Ureter (tissue), 1 donor: ENCODE measurements at places on chromosomes 7 and 10. TPM values are rescaled to one million over a fixed set of nuclear protein-coding genes. Genes with fewer than 3 reads are reported as not detected.

DNA sequence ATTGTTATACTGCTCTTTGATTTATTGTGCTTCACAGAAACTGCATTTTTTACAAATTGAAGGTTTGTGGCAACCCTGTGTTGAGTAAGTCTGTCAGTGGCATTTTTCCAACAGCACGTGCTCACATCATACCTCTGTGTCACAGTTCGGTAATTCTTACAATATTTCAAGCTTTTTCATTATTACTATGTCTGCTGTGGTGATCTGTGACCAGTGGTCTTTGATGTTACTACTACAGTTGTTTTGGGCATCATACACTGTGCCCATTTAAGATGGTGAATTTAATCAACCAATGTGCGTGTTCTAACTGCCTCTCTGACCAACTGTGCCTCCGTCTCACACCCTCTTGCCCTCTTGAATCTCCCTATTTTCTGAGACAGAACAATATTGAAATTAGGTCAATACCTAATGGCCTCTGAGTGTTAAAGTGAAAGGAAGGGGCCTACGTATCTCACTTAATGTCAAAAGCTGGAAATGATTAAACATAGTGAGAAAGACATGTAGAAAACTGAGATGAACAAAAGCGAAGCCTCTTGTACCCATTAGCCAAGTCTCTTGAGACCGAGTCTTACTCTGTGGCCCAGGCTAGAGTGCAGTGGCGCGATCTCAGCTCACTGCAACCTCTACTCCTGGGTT, 20.2 kb upstream of the ASL start:
- no peak for DNase-seq

The FRMPD2 gene
- total RNA-seq, result 3.4 TPM

DNA sequence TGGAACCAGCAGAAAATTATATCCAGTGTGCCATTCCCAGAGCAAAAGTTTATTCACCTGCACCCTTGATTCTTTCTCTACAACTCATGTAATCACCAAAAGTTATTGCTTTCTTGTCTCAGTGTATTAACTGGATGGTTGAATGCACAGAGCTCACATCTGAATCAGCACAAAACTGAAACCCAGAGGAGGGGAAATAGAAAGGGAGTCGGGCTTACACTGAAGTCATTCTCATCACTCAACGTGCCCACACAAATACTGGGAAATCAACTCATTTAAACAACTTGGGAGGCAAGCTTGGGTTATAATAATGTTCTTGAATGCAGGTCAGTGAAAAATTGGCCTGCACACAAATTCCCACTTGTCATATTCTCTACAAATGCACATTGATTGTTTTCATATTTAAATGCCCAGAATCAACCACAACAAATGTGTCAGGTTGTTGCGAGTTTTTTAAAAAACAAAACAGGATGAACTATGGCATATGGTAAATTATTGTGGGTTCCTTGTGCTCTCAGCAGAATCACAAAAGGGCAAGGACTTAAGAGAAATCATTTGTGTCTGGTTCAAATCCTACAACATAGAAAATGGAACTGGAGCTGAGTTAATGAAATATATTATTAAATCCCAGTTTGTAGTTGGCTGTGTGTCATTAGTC, 125.9 kb upstream of the NOBOX start:
- no peak for DNase-seq

The ANKRD26 gene
- 8.6 TPM for total RNA-seq

DNA sequence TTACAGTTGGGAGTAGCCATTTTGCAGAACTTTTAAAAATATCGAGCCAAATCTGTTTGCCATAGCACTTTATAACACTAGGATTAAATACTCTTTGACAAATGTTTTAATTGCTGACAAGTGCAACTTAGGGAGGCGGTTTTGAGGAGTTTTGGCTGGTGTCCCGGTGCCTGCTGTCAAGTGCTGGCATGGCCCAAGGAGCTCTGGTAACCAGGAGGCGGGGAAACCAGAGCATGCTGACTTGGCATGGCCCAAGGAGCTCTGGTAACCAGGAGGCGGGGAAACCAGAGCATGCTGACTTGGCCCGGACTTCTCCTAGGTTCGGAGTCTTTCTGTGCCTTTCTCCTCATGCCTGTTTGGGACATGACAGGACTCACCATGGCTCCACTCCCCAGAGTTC, 30.8 kb upstream of the ZNF32 start:
- peak; percentile 74 for DNase-seq

DNA sequence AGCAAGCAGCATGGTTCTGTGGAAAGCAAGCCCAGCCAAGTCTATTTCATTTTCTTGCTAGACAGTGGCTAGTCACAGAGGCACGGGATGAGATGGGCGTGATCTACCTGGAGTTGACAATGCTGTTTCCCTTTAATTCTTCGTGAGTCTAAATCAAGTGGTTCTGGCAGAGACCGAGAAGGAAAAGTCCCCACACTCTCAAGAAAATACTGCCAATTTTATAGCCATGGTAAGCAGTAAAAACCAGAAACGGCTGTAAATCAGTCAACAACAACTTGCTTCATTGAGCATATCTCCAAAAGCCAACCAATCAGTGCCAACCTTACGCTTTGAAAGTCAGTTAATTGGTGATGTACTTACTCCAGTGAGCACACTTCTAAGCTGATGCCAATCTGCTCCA, 223.4 kb downstream of the SEC23IP start:
- no peak for DNase-seq

The ZNF783 gene
- 30.0 TPM for total RNA-seq

The GIMAP7 gene
- 24.5 TPM for total RNA-seq

GRCh38 chr7:124764847-124765400, 668 bp downstream of the GPR37 start:
- no peak for DNase-seq

The TAS2R41 gene
- not detected for total RNA-seq

The MACROH2A2 gene
- total RNA-seq, result 29.0 TPM

DNA sequence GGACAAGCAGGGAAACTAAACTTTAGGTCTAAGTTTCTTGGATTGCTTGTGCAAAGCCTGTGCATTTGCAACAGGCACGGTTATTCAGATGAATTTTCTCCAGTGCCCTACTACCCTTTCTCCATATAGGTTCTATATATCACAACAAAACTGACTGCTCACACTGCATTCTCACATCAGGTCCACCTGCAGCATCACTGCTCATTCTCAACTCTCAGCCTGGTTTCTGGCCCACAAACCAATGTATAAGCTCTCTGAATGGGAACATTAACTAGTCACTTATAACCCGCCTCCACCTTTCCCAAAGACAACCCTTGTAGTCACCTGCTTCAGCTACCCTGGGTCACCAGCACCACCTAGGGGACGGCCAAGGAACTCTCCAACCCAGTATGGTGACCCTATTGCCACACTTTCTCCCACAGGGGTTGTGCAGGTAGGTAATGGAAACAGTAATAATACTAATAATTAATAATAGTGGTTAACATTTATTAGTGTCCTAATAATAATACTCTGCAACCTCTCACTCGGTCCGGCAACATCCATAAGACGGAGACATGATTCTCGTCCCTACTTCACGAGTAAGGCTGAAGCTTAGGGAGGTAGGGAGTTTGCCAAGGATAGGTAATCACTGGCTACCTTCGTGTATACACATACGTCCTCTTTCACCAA, 97.3 kb downstream of the CLEC2L start:
- DNase-seq, result no peak

The FKBP9 gene
- 87.2 TPM for total RNA-seq

The EGFR gene
- total RNA-seq, result 144 TPM

The C10orf105 gene
- total RNA-seq, result 0.34 TPM

DNA sequence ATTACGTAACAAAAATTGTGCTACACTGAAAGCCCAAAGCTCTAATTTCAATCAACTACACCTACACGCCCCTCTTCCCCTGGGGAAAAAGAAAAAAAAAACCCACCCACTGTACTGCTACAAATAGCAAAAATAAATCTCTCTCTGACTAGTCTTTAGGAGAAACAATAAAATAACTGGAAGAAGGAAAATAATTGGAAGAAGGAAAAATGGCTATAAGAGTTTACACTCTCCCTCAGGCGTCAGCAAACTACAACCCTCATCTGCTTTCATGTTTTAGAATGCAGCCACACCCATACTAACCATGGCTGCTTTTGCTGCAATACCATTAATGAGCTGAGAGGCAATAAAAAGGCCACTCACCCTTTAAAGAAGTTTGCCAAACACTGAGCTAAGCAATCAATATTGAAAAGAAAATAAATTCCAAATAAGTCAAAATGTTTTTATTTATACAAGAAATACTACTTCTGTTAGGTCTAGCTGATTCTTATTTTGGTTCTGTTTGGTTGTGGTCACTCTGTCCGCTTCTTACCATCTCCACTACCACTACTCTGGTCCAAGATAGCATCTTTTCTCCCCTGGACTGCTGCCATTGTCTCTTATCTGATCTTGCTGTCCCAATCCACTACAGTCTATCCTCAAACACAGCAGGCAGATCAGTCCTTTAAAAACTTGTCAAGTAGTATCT, 3.8 kb downstream of the MINDY3 start:
- no peak for DNase-seq

GRCh38 chr10:102175415-102175814, 23.2 kb downstream of the NOLC1 start:
- DNase-seq, result no peak

DNA sequence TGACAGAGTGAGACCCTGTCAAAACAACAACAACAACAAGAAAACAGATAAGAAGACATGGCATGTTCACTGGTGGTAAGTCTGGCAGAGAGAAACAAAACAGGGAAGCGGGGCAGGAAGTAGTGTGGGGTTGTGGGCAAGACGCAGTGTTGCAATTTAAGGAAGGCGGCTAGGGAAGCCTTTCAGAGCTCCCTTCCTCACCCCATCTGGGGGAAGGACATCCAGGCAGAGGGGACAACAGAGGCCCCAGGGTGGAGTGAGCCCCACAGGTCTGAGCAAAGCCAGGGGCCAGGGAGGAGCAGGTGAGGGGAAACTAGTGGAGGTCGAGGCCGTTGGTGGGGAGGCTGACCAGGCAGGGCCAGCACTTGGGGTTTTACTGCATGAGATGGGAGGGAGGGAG, 16.8 kb downstream of the LAT2 start:
- no peak for DNase-seq

DNA sequence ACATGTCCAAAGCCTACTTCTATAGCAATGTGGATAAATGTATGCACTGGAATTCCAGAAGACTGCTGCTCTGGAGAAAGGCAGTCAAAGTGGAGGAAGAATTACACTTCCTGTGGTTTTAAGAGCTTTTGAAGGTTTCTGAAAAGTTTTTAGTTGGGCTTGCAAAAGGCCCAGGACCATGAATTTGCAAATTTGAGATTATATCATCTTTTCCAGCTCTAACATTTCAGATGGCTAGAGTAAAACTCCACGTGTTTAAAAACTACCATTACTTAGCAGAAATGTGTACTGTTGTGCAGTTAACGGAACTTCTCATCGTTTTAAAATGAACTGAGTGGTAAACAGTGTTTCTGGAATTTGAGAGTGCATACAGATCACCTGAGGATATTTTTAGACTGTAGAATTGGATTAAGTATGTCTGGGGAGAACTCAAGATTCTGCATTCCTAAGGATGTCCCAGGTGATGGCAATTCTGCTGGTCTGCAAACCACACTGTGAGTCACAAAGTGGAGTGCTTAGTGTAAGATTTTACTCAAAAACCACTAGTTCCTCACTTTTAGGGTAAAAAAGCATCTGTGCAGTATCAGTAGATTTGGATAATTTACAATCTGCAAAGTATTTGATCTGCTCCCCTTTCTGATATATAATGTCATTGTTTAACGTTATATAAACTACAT, 32.9 kb upstream of the CCDC71L start:
- DNase-seq, result no peak

- DNase-seq, result no peak
Measured at GRCh38 chr10:91043173-91043910, 122.5 kb upstream of the ANKRD1 start.

The MAGI2 gene
- total RNA-seq, result 25.3 TPM

DNA sequence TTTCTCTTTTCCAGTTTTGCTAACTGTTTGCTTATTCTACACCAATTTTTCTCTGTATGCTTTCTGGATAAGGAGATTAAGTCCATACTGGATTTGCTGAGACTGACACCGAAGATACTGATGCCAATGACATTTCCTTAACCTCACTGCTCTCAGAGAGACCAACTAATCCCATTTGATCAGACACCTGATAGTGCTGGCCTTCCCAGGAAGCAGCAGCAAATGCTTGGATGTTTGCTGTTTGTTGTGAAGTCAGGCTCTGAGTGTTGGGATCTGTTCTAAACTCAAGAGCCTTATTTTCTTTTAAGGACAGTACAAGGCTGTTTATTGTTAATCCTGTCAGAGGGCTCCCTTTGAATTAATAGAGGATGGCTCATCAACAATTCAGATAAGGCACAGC, 143.3 kb downstream of the ANK3 start:
- DNase-seq, result no peak

The FXYD4 gene
- total RNA-seq, result 13.8 TPM

- DNase-seq, result no peak
Measured at GRCh38 chr7:12670743-12671520, 16.5 kb upstream of the ARL4A start.

DNA sequence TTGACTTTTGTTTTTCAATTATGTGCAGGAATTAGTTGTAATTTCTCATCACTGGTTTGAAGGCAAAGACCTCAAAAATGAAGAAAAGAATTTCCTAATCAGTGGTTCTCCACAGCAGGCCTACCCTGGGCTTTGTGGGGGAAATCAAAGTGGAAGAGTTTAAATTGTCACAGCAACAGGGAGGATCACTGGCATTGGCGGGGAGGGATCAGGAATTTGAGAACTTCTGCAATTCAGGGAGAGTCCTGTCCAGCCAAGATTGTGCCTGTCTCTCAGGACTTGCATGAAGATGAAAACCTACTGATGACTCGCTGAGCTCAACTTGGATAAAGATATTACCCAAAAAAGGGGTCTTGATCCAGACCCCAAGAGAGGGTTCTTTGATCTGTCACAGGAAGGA, 70.1 kb downstream of the HACD1 start:
- no peak for DNase-seq

The BICC1 gene
- 13.5 TPM for total RNA-seq

The CLDN4 gene
- 244 TPM for total RNA-seq

- DNase-seq, result no peak
Measured at GRCh38 chr7:36182854-36183604, 30.0 kb downstream of the EEPD1 start.

GRCh38 chr10:87846023-87846422, 17.3 kb downstream of the KLLN start:
- DNase-seq, result no peak

GRCh38 chr7:18144166-18144565, 116.5 kb upstream of the PRPS1L1 start:
- DNase-seq, result no peak

DNA sequence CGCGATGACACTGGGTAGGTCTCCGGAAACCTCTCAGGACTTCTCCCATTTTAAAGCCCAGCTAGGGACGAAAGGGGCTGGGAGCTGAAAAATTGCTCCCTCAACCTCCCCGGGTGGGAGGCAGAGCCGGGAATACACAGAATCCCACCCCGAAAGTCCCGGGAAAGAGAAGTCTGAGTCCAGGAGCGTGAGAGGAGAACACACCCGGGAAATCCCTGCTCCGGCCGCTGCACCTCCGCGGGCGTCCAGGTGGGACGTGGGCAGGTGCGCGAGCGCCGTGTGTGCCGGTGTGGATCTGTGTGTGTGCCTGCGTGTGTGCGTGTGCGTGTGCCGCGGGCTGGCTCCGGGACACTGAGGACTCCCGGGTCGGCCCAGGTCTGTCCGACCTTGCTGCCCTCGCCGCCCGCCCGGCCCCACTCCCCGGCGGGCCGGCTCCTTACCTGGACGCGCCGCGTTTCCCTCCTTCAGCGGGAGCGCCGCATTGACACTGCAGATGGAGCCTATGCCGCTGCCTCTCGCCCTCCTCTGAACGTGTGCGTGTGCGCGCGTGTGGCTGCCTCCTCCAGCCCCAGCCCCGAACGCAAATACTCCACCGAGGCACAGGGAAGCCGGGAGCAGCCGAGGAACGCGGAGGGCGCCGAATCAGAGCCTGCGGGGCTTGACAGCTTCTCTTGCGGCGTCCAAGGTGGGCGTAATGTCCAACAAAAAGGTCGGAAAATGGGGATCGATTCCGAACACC, at the start of gene PLXNA4:
Gene PLXNA4, minus strand, starts transcription at position 489 of the 739 bp plus-strand sequence. CDS start 67,777 bp downstream, outside the sequence.
- DNase-seq, result no peak

The DRGX gene
- total RNA-seq, result not detected

The SP4 gene
- 13.3 TPM for total RNA-seq
